IPS DF 19.7 (cell line): ENCODE measurements at places on chromosomes 3 and 15.

- no peak for DNase-seq
Observed at GRCh38 chr15:39242345-39242744, 338.5 kb upstream of the THBS1 start.

GRCh38 chr3:160607826-160608225 lies 42.5 kb upstream of the KPNA4 start:
- no peak for DNase-seq

DNA sequence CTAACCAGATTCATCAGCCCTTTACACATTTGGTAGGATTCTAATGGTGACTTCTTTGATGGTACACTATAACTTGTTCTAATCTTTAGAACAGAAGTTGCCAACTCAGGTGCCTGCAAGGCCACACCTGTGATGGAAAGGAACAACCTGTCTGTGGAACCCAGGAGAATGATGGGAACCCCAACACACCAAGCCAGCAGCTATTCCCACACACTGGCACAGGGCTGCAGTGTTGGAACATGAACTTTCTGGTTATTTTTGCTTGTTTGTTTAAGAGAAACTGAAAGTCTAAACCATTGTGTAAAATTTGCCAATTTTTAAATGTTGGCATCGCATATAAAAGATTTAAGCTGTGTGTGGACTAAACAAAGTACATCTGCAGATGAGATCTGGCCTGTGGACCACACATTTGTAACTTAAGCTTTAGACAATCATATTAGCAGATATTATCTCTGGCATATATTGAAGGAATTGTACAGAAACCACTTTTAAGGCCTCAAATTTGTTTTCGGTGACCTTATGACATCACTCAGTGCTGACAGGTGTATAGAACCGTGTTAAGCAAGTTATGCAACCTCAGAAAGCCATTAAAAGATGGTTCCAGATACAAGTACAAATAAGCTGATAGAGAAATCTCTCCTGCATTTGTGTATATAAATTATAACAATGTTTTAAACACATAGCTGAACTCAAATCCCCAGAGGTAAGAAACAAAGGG lies 242.9 kb downstream of the SLC9A9 start:
- no peak for DNase-seq

GRCh38 chr3:54366007-54366750 lies 243.8 kb downstream of the CACNA2D3 start:
- DNase-seq, result no peak

GRCh38 chr3:57637391-57637790 lies 40.2 kb upstream of the ARF4 start:
- DNase-seq, result no peak

DNA sequence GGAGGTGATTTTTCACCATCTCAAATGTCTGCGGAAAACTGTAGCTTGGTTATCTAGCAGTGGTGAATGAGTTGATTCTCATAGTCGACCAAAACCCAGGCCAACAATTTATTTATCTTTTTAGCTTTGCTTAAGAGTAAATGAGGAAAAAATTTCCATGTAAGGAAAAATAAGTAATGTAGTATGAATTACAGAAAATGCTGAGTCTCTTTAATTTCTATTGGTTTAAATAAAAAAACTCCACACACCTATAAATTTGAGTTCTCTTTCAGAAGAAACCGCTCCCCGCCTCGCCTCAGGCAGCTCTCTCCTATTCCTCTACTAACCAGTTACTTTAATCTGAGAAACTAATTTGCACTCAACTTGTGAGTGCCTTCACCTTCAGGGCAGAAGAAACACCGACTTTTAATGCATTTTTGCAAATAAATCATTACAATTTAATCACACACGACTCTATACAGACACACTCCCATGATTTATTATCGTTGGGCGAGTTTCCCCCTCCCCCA lies 540 bp upstream of the RSRC1 start:
- no peak for DNase-seq

DNA sequence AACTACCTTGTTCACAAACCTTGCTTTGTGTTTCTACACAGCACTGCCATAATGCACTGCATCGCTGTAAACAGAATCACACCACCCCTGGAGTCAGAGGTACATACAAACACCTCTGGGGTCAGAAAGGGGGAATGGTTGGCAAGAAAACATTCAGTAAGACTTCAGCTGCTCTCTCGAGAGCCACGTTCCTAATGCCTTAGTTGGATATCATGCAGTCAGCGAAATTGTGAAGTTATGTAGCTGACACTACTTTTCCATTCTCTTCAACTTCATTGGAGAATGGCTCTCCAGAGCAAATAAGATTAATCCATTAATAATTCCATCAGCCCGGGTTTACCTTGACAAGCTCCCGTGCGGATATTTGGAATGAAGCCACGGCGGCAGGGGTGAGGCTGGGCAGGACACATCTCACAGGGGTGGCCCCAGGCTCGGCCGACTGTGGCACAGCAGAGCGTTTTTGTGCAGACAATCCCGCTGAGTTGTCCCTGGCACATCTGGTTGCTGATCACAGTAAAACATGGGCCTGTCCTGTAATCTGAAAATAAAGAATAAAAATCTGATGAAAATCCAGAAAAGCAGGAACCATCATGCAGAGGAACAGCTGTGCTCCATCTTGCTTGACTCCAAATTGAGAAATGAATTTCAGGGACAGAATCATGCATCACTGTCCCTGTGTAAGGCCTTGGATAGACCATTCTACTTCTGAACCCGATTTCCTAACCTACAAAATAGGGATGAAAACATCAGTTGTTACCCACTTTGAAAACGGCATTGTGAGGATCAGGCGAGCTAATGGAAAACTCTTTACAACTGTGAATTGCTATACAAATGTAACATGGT lies 108.0 kb downstream of the FBN1 start:
- DNase-seq, result no peak

- no peak for DNase-seq
Observed at GRCh38 chr3:189143771-189144170, 28.0 kb upstream of the TPRG1 start.

DNA sequence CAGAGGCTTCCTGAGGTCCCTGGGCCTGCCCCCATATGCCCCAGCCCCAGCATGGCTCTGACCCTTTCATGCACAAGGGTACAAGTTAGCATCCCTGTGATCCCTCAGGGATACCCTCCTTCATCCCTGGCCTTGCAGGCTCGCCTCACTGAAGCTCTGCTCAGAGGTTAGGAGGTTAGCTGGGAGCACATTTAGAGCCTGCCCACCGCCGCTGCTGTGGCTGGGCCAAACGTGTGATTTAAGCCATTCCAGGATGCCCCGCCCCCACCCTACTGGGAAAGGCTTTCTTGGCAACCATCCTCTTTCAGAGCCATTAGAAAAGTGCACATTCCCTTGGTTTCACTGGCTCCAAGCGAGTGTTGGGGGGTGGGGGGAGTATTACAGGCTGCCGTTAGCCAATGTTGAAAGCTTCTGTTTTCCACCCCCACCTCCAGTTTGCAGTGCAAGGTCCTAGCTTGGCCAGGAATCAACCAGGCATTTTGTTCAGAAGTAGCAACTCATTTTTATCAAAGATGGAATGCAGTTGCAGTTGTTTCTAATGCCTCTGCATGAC lies 6.3 kb upstream of the HES1 start:
- no peak for DNase-seq

DNA sequence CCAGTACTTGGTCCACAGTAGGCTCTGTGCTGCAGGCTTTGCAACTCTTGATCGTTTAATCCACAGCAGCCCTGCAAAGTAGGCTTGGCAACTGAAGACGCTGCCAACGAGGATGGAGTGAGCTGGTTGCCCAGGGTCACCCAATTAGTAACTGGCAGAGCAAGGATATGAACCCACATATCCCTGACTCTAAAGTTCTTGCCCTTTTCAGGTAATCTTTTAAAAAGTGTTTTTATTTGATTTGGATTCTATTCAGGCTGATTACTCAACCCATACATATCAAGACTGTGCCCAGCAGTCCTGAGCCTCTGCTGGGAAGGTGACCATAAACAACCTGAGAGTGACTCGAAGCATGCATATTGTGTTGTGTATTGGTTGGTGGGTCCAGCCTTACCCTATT lies 50.3 kb downstream of the PSMD6 start:
- no peak for DNase-seq

GRCh38 chr3:67662733-67663132 lies 8.3 kb upstream of the SUCLG2 start:
- no peak for DNase-seq

- no peak for DNase-seq
Observed at GRCh38 chr15:31108836-31109235, 7.3 kb upstream of the TRPM1 start.

DNA sequence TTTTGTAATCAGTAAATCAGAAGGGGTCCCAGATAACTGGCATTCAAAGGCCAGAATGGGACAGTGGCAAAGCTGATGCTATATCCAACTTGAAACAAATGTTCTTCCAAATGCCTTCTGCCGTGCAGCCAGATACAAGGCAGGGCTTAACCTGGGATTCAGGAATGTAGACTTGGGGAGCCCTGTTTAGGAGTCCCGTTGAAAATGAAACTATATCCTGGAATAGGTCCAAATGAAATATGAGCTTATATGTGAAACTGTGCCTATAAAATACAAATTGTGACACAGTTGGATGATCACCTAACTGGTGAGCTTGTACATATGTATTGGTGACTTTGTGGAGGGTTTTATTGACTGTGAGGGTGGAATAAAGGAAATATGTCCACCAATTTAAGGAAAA lies 28.7 kb downstream of the FRMD4B start:
- DNase-seq, result no peak

- DNase-seq, result no peak
Observed at GRCh38 chr15:77915261-77915960, 162.1 kb downstream of the TBC1D2B start.

DNA sequence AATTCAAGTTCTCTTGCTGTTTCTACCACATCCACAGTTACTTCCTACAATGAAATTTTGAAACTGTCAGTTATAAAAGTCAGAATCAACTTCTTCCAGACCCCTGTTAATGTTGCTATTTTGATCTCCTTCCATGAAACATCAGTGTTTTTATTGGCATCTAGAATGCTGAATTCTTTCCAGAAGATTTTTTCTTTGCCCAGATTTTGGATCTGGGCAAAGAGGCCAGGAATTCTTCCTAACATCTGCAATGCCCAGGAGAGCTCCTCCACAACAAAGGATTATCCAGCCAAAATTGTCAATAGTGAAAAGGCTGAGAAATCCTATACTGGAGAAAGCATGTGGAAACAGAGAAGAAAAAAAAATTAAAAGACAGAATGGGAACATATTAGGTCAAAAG lies 75.5 kb downstream of the SERPINI1 start:
- DNase-seq, result no peak

- DNase-seq, result no peak
Observed at GRCh38 chr3:194756791-194757325, 71.2 kb downstream of the FAM43A start.

GRCh38 chr15:80695911-80696661 lies 976 bp downstream of the ABHD17C start:
- no peak for DNase-seq

DNA sequence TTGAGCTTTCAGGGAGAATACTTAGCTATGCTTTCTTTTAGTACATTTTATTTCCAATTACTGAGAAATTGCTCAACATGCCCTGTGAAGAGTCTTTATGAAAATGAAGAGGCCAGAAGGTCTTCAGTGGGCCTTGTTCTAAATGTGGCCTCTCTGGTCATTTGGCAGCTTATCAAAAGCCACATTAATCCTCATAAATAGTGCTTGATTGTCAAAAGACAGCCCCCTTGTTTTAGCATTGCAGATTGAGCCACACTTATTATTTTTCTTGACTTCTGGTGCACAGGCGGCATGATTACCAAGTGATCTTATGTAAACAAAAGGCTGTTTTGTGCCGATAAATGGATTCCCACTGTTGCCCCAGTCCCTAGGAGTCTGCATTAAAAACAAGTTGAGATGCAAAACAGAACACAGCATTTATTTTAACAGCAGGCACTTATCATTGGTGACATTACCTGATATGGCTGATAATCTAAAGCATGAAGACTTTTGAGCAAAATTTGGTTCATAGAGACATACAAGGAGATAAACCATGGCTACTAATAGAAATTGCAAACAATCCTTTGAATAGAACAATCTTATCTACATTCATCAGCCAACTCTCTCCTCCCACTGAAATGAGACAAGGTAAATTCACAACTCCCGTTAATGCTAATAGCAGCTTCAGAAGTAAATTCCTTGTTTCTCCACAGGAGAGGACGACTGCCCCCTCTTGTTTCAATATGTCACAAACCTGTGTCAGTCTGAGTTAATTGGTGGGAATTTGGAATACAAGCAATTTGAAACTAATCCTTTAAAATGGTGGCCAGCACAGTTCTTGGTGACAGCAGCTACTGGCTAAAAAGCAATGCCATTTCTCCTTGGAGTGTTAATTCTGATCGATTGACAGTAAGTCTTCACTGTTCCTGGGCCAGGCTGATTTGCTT lies 194.3 kb downstream of the NSUN3 start:
- DNase-seq, result no peak

DNA sequence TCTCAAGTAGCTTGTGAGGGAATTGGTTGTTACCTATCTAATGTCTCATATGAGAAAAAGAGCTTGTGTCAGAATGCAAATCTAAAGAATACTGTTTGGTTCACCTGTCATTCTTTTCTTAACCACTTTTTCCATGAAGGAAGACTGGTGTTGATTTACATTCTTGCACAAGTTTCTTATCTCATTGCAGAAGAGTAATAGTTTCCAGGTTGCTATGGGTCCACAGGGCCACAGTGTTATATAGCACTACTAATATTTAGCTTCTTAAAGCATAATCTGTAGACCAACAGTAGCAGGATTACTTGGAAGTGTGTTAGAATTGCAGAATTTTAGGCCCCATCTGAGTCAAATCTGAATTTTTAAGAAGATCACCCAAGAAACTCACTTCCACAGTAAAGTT lies 697.5 kb downstream of the GBE1 start:
- DNase-seq, result no peak

DNA sequence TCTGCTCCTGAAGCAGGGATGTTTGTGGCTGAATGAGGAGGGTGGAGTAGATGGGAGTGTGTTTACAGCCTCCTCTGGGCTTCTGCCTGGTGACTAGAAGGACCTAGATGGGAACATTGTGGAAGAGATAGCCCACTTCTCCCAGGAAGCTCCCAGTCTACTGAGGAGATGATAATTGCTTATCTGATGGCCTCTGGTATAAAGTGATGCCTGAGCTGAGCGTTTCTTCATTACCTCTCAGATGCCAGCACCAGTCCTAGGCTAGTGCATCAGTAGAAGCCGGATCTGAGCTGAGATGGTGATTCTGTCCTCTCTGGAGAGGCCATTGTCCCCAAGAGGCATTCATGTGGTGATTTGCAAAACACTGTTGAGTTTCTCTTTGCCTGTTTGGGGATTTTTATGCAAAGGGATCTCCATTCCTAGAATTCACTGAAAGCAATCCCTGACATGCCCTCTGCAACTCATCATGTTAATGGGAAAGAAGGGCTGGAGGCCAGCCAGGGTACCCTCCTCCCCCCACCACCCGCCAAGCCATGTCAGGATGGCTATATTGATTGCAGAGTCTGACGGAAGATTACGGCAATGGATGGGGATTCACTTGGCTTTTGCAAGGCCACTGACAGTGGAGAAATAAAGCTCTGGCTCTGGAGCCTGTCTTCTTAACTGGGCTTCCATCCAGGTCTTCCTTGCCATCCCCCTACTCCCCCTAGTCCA lies 166.4 kb upstream of the ROPN1 start:
- peak; percentile 90 for DNase-seq

GRCh38 chr3:152385761-152386160 lies 117.0 kb downstream of the MBNL1 start:
- DNase-seq, result no peak
